ENCODE measurements at places on chromosomes 1 and 21.

GRCh38 chr1:236280438-236281197 is 1.1 kb downstream of the ERO1B start:
- DNase-seq, result peak; percentile 30

DNA sequence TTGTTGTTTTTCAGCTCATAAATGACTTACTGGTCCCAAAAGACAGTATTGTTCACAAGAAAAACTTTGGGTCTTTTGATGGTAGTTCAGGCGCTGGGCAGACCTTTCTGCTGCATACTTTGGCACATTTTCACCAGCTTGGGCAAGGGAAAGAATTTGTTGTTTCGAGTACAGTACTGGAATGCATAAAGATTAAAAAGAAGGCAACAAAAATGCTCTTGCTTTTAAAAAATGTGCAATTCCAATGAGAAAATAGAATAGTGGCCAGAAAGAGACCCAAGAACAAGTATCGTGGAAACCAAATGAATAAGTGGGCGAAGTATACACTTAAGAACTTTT is 56.0 kb downstream of the CLIC6 start:
- DNase-seq, result no peak

- DNase-seq, result no peak
Measured at GRCh38 chr1:214665606-214666110, 62.7 kb downstream of the CENPF start.

- peak; percentile 74 for DNase-seq
Measured at GRCh38 chr1:226870401-226871279, at the start of gene PSEN2. TSS of gene PSEN2 (plus strand) at chr1:226870616. CDS start at chr1:226881908, 11,292 bp downstream.

All from stimulated activated CD4-positive, alpha-beta T cell treated with anti-CD3 and anti-CD28 coated beads, Interleukin-15, amount 100 ng/mL, for 24 hours (primary cell).